ENCODE measurements at places on chromosomes 1 and 21.

DNA sequence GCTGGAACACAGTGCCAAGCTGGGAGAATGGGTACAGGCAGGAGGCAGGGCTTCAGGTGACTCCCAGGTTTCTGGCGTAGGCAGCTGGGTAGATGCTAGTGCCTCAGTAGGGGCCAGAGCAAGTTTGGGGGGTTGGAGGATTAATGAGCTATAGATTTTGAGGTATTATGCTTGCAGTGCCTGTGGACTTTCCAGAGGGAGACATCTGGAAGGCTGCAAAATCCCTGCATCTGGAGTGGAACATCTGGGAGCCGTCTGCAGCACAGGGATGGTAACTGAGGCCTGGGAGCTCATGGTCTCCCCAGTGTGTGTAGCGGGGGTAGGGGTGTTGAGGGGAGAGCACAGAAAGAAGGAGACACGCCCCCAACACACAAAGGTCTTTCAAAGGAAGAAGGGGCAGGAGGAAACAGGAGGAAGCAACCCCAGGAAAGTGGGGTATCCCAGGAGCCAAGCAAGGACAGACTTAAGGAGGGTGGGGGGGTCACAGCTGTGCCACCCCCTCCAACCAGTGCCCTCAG is 2.2 kb upstream of the PDZK1IP1 start:
- DNase-seq = no peak

- no peak for DNase-seq
Observed at GRCh38 chr1:99004861-99005442, at the start of gene PLPPR5. PLPPR5 (minus strand) TSS chr1:99004861; CDS start chr1:99004671, 190 bp downstream.

DNA sequence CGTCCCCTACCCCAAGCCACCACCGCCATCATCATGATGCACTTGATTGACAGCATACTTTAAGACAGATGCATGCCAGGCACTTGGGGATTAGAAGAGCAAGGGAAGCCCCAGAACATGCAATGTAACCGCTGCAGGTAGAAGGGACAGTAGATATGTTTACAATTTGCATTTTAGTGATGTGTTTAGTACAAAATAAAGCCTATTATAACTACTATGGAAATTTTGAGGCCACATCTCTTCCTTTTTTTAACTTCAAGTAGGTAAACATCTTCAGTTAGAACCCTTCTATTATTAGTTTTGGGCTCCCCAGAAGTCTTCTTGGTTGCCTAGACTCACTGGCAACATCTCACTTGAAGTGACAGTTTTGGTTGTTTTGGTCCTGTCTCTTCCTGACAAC is 25.3 kb downstream of the CR1L start:
- DNase-seq = no peak

GRCh38 chr1:39567302-39567701 is 9.3 kb downstream of the PABPC4 start:
- DNase-seq = no peak

GRCh38 chr1:241642593-241642944 is 2.4 kb upstream of the CHML start:
- DNase-seq = no peak

DNA sequence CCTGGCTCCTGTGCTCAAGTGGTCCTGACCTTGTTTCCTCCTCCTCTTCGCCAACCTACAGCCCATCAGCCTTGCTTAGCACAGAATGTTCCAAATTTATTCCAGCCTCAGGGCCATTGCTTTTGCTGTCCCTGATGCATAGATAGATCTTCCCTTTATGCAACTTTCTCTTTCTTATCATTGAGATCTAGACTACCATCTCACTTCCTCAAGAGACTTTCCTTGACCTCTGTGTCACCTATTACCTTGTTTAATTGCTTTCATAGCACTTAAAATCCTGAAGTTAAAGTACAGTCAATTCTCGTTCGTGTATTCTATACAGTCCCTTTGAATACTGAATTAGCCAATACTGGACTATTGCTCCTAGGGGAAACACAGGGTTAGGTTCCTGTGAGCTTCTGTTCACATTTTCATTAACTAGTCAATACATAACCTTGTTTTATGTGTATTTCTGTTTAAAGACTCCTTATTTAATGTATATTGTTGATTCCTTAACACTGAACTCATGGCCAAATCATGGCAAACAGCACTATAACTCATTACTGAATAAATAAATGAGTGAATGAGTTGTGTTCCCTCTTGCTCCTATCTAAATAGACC is 26.2 kb upstream of the MCOLN3 start:
- DNase-seq = no peak

GRCh38 chr1:31243501-31244286 is 4.0 kb upstream of the NKAIN1 start:
- DNase-seq = peak; percentile 13

DNA sequence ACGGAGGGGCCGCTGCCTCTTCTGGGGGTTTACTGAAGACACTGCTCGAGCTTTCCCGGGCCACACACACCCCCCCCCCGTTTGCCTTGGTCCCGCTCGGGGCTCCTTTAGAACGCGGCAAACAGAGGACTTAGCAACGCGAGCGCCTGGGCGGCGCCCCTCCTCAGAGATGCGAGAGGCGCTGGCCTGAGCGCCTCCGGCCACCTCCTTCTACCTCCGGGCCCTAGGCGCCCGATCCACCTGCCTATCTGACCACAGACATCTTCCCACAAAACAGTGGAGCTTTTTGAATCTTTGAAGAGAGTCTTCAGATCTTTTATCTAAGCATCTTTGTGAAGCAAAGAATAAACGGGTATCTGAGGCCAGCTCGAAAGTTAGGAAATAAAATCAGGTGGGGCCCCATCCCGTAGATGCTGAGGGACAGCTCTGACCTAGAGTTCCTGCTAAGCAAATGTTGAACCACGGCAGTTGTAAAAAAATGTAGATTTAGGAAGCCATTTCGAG is 436 bp upstream of the TTLL7 start:
- peak; percentile 94 for DNase-seq

GRCh38 chr1:84889437-84889836 is 3.6 kb downstream of the LPAR3 start:
- no peak for DNase-seq

GRCh38 chr1:32047701-32048100 is 25.0 kb upstream of the TMEM39B start:
- no peak for DNase-seq

DNA sequence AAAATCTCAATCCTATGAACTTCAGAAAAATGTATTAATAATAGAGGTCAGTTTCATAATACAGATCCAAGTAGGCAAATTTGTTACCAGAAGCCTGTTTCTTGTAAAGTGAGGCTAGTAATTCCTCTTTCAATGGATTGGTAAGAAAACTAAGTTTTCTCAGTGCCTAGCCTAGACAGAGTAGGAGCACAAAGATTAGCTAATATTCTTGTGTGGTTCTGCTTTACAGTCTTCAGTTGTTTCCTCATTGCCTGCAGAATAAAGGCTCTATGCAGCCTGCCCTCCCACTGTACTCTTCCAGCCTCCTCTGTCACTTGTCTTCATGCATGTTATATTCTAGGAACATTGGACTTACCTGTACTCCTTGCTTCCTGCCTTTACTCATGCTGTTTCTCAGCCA is 2.4 kb upstream of the PPP1R15B start:
- no peak for DNase-seq

- no peak for DNase-seq
Observed at GRCh38 chr1:93990010-93990409, 80.8 kb upstream of the GCLM start.

DNA sequence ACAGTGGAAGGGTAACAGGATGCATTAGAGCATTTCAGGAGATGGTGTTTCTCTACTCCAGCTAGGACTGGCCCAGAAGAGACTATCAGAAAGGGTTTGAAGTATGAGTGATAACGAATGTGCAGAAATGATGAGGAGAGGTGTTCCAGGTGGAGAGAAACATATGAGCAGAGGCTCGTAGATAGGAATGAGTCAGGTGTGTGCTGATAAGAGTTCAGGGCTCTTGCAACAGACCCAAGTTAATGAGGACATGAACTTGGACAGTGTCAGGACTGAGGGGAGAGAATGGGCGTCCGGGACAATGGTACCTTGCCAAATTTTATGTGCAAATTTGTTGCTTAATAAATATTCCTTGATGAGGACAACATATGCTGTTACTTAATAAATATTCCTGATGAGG is 183.9 kb upstream of the NFIA start:
- DNase-seq = no peak

- no peak for DNase-seq
Observed at GRCh38 chr1:15668089-15668754, 15.9 kb upstream of the PLEKHM2 start.

DNA sequence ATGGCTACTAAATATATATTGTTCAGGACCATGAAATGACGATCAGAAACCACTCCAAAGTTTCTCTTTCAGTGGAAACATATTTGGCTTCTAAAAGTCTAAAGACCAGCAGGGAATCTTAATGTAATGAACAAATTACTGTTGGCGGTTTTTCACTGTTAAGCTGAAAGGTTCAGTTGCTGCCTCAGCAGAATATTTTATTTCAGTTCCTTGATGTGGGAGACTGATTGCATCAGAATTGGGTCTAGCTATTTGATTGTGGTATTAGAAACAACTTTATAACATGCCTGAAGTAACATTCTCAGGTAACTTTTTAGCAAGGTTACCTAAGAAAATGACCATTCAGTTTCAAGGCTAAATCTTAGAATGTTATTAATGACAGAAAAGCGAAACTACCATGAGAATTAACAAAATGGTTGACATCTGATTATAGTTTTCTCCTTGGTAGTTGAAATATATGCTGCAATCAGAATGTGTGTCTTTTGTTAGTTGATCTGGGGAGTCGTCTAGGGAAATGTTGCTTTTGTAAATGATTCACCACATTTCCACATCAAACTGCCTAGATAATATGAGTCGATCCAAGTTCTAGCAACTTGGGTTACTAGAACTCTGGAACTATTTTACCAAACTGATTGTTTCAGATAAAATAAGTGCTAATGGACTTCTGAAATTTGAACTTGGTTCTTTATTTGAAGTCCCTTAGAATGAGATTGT is 200.4 kb downstream of the HMCN1 start:
- no peak for DNase-seq

- no peak for DNase-seq
Observed at GRCh38 chr1:186502087-186502486, 41.2 kb upstream of the PDC start.

GRCh38 chr1:29854700-29855276 is 618.5 kb downstream of the PTPRU start:
- DNase-seq = no peak

DNA sequence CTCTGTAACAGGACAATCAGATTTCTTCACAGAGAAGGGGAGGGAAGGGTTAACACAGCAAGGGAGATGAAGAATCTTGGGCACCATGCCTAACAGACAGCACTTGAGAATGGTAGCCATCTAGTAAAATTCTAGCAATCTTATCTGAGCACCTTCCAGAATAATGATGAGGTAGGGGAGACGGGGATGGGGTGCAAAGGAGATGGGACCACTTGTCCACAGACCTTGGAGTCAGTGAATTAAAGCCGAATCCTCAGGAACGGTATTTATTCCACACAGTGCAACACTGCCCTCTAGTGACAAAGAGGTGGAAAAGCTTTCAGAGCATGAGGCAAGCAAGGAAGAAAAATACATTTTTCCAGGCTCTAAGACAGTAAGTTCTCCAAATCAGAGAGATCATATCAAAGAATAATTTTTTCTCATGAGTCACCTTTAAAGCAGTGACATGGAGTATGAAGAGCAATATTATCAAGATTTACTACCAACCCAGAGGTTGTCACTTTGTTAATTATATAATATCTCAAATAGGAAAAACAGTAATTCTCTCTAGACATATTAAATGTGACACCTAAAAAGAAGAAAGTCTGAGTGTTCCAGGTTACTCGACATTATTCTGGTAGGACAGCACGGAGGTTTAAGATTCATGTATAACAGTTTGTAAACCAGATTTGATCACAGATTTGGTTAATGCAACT is 43.3 kb upstream of the LPAR3 start:
- peak; percentile 61 for DNase-seq

Measured in NCI-H1092 treated with DMSO at 0.1 percent for 48 hours (cell line).